Ureter (tissue), 1 donor: ENCODE measurements at places on chromosomes 4 and X.

DNA sequence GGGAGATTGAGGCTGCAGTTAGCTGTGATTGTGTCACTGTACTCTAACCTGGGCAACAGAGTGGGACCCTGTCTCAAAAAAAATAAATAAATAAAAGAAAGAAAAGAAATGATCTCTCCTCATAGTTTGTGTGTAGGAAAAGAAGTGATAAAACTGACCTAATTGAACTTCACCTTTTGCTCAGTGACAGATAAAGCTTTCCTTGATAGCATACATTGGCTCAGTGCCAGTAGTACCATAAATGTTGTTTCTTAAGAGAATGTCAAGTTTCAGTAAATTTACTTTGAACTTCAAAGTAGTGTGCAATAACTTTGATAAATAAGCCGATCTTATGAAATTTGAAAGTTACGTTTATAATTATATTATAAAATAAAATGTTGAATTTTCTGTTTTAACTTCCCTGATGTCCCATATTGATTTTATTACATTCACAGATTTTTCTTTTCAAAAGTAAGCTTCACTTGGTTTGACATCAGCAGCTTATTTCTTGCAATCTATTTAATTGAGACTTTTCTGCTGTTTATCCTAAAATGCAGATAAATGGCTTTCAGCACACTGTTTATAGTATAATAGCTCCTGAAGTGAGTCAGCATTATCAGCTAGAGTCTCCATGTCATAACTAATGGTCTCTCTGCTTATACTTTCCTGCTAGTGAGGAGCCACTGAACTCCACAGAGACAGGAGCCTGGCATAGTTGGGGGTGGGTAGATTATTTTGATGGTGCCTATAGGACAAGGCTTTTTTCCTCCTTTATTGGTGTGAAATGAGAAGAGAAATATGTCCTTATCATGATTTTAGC lies 330.1 kb downstream of the BMPR1B start:
- DNase-seq = no peak

DNA sequence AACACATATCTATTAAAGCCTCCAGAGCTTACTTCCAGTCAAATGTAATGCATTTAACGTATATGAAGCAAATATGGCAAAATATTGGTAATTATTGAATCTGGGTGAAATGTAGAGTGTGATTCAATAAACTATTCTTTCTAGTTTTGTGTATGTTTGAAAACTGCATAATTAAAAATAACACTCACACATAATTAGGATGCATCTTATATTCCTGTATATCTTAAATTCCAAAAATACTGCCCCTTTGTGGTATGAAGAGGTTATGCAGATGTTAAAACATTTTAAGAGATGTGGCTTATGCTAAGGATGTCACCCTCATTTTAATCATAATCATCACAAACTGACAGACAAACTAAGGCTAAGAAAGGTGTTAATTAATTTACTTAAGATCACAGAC lies 182.9 kb downstream of the COX18 start:
- DNase-seq = no peak

GRCh38 chr4:77877771-77878565 lies 15.3 kb downstream of the MRPL1 start:
- DNase-seq = no peak

DNA sequence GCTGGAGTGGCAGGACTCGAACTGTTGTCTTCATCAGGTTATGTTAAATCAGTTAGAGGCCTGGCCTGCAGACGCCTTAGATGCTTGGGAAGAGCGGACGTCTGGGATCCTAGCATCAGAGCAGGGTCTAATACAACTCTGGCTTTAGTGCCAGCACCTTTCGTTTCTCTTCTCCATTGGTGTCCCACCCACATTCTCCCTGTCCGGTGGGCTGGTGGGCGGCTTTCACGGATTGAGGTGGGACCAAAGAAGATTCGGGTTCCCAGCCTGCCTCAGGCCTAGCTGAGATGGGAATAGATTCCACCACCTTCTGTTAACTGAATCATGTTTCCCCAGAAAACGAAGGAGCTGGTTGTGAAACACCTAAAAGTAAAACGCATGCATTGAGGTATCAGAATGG lies 939 bp downstream of the PDK3 start:
- no peak for DNase-seq

GRCh38 chr4:64266263-64266662 lies 143.0 kb downstream of the TECRL start:
- DNase-seq = no peak

GRCh38 chr4:185017964-185018772 lies at the start of gene HELT:
Gene HELT (plus strand): TSS chr4:185018490. CDS start chr4:185018929, 439 bp downstream.
- DNase-seq = no peak

- DNase-seq = no peak
These were observed 100.9 kb downstream of the PTCHD1 start for GRCh38 chrX:23435575-23435974.

GRCh38 chr4:108118505-108118904 lies 50.2 kb downstream of the LEF1 start:
- DNase-seq = no peak

- no peak for DNase-seq
These were observed 31.1 kb downstream of the BMP15 start for GRCh38 chrX:50941638-50942037.

DNA sequence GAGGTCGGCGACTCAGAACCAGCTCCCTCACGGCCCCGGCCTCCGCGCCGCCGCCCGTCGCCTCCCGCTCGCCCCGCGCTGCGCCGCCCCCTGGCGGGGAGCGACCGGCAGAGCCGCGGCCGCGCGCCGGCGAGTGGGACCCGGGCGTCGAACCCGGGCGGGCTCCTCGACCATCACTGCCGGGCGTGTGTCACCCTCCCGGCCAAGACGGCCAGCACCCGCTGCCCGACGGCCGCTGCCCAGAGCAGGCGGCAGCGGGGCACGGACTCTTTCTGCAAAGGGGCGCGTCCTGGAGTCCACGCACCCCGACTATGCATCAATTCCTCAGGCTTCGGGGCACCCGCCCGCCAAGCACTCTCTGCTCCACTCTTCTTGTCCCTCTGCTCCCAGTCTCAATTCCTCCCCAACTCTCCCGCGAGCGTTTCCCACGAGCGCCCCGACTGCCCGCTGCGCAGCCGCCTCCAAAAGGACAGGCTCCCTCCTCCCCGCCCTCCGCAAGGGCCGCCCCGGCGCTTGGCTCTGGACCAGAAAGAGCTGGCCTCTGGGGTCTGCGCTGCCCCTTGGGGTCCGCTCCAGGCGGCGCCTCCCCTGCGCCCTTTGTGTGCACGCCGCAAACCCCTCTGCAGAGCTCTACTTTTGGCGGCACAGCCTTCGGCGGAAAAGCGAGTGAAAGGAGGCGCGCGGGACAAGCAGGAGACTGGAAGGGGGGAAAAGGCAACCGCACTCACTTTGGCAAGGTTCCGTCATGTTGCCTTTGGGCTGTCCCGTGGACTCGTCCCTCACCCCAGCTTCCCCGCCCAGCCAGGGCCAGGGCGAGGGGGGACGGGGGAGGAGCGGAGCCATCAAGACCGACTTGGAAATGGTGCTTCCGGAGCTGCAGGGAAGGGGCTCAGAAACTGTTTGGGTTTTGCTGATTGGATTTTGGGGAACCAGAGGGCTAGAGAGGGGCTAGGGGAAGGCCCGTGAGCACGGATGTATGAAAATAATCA lies 1.0 kb downstream of the PDE5A start:
- DNase-seq = peak; percentile 78

- no peak for DNase-seq
These were observed 212.7 kb downstream of the SLIT2 start for GRCh38 chr4:20464381-20464780.

- DNase-seq = no peak
These were observed 183.1 kb upstream of the MXRA5 start for GRCh38 chrX:3529466-3530010.

DNA sequence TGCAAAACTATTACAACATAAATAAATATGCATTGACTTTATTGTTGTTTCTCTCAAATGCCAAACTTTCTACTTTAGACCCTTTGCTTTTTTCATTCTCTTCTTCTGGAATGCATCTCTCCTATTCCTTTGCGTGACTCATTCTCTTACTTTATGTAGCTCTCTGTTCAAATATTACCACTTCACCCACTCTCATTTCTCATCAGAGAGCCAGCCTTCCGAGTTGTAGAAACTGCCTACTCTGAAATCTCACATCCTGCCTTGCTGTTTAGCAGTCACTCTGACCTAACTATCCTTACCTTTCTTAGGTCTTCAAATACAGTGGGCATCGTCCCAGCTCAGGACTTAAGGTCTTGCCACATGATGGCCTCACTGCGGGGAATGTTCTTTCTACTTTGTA lies 143.5 kb downstream of the GALNTL6 start:
- DNase-seq = no peak

DNA sequence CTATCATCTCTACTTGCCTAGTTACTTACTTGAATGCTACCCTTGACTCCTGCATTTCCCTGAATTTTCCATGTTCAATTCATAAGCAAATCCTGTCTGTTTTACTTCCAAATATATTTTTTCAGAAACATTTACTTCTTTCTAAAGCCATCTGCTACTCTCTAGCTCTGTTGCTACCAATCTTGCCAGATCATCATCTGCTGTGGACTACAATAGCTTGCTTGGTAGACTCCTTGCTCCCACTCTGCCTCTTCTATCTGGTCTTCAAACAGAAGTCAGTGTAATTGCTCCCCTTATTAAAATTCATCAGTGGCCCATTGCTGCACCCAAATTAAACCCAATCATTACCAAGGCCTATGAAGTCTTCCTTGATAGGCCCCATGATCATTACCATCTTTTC lies 151.6 kb upstream of the HPGD start:
- DNase-seq = no peak

DNA sequence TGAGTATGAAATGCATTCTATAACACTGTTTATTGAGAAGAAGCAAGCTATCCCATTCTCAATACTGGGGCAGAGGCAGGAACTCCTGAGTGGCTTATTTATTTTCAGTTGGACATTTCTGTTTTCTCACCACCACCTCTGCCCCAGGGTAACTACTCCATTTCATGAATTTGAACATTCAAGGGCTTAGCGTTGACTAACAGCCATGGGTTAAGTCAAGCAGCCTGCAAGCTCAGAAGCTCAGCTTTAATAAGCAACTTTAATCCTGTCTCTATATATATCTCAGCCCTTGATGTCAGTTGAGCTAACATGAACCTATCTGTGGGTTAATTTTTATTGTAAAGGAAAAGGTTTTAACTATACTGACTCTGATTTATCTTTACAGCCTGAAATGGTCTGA lies 93.8 kb downstream of the MBNL3 start:
- DNase-seq = no peak

- peak; percentile 68 for DNase-seq
These were observed at the start of gene USP11 for GRCh38 chrX:47232803-47233332. Gene USP11 (plus strand): TSS chrX:47233009. CDS start chrX:47233044, 35 bp downstream.

DNA sequence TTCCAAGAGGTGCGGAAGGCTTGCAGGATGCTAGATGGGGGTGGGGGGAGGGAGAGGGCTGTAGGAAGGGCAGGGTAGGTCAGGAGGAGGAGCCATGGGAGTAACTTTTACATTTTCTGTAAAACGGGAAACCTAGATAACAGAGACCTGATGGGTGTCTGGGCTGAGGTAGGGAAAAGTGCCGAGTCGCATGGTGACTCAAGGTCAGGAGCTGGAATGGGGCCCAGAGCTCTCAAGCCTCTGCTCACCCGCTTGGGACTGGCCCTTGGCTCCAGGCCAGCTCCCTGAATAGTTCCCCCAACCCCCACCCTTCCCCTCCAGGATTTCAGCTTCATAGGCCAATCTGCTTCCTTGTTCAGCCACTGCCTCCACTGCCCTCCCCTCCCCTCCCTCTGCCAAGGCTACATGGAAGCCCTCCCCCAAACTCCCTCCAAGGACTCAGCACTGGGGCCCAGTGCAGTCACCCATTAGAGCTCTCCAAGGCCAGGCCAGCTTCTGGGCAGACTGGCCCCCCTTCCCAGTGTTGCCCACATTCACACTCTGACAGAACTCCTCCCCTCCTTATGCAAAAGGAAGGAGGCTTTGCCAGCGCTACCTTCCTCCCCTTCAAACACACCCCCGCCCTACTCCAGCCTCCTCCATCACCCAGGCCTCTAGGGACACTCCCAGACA lies 43.6 kb downstream of the TSC22D3 start:
- DNase-seq = peak; percentile 89

DNA sequence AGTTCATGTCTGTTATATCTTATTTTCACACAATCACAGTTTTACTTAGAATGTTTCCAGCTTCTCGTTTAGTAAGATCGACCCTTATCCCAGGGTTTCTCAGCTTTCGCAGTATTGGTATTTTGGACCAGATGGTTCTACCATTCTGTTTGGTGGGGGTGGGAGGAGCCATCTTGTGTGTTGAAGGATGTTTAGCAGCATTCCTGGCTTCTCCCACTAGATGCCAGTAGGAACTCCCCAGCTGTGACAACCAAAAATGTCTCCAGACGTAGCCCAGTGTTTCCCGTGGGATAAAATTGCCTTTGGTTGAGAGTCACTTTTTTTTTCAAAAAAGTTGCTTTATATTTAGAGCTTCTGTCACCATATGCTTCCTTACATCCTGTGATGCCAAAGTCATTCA lies 90.9 kb upstream of the TLR2 start:
- DNase-seq = no peak
